ENCODE measurements at places on chromosomes 7 and 10. TPM values are rescaled to one million over a fixed set of nuclear protein-coding genes. Genes with fewer than 3 reads are reported as not detected.
A peak's percentile ranks its signal among the peaks of the same experiment; 100 is the strongest.

GRCh38 chr7:70271617-70272081 is 673.4 kb downstream of the AUTS2 start:
- no peak for DNase-seq

FFAR4 gene
- total RNA-seq, result not detected

DNA sequence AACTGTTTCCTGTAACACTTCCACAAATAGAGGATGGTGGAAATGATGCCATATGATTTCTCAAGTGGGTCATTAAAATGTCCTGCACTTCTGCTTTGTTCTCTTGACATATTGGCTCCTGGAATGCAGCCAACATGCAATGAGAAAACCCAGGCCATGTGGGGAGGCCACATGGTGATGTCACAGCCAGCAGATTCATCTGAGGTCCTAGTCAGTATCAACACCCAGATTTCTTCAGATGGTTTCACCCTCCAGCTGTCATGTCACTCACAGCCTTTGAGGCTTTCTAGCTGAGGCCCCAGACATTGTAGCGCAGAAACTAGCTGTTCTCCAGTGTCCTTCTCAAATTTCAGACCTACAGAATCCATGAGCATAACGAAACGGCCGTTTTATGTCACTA is 102.3 kb upstream of the NUPR2 start:
- no peak for DNase-seq

- DNase-seq, result peak; percentile 30
Measured at GRCh38 chr10:69901628-69902505, 100.2 kb downstream of the COL13A1 start.

DNA sequence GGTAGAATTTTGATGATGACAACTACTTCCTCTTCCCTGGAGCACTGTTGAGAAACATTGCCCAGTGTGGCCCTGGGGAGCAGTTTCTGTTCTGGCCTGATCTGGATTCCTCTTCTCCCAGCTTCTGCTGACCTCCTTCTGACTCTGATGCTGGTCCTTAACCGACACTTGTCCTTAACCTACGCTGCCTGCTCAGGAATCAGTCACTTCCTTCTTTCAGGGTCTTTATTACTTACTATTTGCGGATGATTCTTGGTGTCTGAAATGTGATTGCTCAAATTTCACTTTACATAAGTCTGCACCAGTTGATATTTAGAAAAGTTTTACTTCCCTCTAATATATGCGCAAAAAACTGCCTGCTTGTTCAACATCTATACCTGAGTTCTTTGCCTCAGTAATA is 164.1 kb downstream of the PTEN start:
- DNase-seq, result no peak

DNA sequence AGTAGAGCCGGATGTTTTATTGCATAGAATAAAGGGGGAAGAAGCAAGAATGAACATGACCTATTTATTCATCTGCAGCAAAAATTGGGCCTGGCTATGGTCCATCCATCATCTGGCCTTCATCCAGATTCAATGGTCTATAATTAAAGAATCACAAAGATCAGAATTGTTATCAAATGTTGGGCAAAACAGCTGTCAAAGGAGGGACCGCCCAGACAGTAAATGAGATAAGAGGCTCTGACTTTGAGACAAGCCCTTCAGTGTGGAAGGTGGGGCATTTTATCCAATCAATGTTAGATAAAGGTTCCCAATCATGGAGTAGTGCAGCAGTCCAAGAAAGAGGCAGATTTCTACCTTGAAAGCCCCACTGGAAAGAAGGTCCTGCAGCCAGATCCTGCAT is 153.5 kb downstream of the PARD3 start:
- no peak for DNase-seq

DNA sequence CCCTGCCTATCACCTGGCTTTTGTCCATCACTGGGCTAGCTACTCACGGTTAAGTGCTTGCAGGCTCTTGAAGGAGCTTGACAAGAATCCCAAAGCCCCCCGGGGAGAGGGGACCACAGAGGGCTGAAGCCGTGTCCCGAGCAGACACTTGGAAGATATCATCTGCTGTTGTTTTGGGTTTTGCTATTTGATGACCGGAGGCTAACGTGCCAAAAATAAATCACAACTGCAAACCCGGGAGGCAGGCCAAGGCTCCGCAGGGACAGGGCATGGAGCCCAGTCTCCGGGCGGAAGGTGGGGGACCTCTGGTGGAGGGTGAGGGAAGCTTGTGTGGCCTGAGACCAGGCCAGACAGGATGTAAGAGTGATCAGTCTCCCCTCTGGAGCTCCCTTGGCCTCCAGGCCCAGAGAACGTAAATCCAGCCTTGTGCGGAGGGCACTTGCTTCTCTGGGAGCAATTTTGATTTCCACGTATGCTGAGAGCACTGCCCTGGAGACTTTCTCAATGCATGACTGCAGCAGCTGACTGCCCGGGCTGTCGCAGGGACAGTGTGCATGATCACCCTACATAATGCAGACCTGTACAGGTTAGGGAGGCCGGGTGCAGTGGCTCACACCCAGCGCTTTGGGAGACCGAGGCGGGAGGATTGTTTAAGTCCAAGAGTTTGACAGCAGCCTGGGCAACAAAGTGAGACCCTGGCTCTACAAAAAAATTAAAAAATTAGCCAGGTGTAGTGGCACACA is at the start of gene PHKG1:
Gene PHKG1, minus strand, starts transcription at position 164 of the 743 bp plus-strand sequence. CDS start 4,011 bp downstream, outside the sequence.
- no peak for DNase-seq

GRCh38 chr10:123573236-123574108 is 92.7 kb upstream of the GPR26 start:
- peak; percentile 51 for DNase-seq

LDB1 gene
- total RNA-seq, result 87.1 TPM

SIRT1 gene
- total RNA-seq, result 21.9 TPM

GRCh38 chr10:73590881-73591799 is at the start of gene USP54:
USP54 (minus strand) TSS chr10:73591342; CDS start chr10:73575658, 15,684 bp downstream.
- DNase-seq, result peak; percentile 30

- DNase-seq, result no peak
Measured at GRCh38 chr10:68342909-68343516, 10.3 kb upstream of the PBLD start.

- DNase-seq, result no peak
Measured at GRCh38 chr10:75397496-75398199, 3.9 kb downstream of the ZNF503 start.

DNA sequence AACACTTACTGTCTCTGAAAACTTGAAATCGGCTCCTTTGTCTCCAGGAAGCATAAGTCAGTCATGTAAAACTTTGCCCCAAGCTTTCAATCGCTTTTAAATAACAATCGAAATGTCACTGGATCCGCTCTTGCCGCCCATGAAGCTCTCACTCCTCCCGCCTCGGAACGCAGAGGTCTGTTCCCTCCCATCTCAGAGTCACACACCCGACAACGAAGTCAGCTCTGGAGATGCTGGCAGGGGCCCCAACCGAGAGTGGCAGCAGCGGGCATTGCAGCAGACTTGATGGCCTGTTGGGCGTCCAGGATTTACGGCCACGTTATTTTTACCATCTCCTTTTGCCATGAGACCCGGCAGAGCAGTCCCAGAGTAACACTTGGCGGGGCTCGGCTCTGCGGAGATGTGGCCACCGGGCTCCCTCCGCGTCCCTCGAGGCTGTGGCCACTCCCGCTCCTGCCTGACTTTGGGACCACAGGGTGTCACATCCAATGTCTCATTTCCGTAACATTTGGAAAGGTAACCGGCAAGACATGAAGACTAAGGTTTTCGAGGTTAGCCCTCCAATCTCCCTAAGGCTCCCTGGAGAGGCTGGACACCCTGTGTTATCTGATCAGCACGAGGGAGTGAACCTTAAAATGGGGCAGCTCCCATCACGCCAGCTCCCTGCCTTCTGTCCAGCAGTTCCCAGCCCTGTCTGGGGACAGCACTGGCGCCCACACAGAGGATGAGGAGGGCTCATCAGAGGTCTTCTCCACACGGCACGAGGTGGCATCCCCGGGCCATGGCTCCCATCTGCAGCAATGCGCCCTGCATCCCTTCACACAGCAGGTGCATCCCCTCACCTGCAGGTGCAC is 62.8 kb upstream of the ADGRA1 start:
- DNase-seq, result no peak

DNA sequence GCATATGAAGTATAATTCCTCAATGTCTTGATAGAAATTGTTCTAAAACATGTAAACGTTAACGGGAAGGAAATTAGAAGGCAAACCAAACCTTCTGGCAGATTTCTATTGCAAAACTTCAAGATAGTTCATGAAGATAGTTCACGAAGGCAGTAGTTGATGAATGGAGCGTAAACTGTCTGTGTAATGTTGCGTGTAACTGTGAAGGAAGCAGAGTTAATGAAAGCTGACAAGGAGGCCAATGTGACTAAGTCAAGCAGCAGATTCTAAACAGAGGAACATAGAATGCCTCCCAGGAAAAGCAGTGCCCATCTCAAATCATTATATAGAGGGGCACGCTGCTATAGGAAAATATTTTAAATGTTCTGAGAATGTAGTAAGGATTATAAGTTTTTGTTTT is 659.7 kb upstream of the IGFBP3 start:
- no peak for DNase-seq

MYO1G gene
- total RNA-seq, result 435 TPM

DNA sequence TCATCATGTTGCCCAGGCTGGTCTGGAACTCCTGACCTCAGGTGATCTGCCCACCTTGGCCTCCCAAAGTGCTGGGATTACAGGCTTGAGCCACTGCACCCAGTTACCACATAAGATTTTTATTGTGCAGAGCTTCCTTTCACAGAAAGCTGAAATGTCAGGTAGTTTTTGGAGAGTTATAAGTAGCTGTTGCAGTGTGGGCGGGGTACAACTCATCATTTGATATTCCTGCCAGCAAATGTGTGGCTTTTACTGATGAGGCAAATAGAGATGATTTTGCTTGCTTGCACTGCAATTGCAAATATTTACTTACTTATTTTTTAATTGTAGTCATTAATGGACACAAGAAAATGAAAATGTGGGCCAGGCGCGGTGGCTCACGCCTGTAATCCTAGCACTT is 32.4 kb downstream of the NKX2-3 start:
- no peak for DNase-seq

DNA sequence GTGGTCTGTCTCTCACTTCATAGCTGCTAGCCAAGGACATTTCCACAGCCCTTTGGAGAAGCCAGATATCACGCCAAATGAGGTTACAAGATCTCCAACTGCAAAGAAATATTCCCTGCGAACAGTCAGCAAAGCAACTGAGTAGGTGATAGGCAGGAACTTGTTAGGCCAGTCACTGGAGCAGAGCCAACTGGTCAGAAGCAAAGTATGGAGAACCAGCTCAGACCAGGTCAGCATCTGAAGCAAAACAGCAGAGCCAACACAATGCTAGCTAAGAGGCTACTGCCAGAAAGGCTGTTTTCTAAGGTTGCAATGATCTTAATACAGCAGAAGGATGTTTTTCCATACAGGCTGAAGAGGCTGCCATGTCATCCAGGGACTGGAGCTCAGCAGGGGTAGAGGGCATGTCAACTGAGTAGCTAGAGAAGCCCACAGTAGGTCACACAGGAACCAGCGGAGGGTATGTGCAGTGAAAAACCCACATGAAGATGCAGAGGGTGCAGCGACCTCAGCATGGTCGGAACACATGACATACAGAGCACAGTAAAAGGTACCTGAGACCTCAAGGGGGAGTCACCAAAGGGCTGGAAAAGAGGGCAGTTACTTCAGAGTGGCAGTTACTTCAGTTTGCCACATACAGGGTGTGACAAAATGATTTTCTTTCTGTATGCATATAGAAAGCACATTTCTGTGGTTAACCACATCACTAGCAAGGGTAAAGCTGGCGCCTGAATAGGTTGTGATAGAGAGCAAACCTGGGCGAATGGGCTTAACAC is 8.9 kb downstream of the SEC31B start:
- DNase-seq, result peak; percentile 92

- no peak for DNase-seq
Measured at GRCh38 chr10:127424594-127425264, 124.4 kb upstream of the NPS start.

AZGP1 gene
- total RNA-seq, result not detected

Data from activated CD8-positive, alpha-beta T cell treated with anti-CD3 and anti-CD28 coated beads, Interleukin-2, amount 10 ng/mL, durations not matched to agents 7 days and 5 days (primary cell).